Neural crest cell (in vitro differentiated cells): ENCODE measurements at places on chromosomes 11 and 22. TPM values are rescaled to one million over a fixed set of nuclear protein-coding genes. Genes with fewer than 3 reads are reported as not detected.

ARSA gene
- 14.6 and 16.1 TPM in 2 replicates for total RNA-seq

- DNase-seq = no peak
Observed at GRCh38 chr22:37230673-37231405, 13.2 kb downstream of the RAC2 start.

DNA sequence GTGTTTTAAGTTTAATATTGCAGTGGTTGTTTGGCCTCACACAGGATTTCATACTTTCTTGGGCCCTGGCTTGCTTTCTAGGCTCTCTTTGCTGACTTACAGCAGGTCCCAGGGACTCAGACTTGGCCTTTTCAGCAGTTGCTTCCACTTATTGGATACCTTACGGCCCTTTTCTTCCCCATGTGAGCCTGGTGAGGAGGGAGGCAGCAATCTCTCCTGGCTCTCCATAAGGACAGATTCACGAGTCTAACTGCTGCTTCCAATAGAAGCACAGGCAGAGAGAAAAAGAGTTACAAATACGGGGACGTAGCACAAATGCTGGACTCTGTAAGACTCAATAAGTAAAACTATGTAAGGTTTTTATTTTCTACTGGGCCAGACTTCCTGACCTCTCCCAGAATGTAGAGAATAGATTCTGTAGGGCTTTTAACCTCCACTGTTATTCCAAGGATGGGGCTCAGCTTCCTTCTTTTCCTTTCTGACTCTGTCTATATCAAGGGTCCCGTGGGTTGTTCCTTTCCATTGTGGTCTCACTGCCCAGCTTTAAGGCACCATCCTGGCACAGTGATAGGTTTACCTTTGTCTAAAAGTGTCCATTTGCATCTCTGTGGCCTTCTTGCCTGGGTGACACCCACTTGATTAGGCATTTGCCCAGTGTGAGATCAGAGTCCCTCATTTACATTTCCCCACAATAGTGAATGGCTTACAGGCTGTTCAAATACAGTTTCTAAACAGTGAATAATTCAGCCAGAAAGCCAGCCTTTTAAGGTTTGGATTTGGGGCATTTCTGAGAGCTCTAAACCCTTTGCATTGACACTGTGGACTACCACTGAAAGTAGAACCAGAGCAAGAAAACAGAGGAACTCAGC is 92.8 kb downstream of the RASSF10 start:
- DNase-seq = no peak

RPLP2 gene
- total RNA-seq = 1,810 and 1,830 TPM in 2 replicates

DNA sequence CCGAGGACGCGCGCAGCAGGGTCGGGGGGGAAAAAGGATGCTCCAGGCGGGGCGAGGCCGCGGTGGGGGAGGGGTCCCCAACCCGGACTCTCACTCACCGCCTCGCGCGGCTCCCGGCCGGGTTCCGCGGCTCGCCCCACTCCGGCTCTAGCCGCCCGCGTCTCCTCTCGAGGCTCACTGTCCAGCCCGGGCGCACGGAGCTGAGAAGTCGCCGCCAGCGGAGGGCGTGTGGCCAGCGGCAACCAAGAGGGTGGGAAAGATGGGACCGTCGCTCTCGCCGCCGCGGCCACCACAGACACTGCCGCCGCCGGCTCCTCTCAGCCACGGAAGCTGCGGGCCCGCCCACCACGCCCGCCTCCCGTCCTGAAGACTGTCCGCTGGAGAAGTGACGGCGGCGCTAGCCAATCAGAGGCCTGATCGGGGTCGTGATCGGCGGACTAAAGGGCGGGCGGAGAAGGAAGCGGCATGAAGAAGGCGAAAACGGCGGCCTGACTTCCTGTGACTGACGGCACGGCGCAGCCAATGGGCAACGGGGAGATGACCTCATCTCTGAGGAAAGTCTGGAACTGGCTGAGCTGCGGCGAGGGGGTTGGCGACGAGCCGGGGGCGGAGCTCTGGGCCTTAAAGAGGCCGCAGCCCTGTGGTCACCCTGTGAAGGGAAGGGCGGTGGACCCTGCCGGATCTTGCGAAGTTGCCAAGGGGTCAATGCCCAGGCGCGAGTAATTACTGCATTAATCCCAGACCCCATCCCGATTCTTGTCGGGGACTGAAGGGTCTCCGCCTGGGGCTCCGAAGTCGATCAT is at the start of gene MRTFA:
TSS of gene MRTFA (minus strand) at position 340 of the 803 bp plus-strand sequence.
- peak; percentile 99 for DNase-seq

DNA sequence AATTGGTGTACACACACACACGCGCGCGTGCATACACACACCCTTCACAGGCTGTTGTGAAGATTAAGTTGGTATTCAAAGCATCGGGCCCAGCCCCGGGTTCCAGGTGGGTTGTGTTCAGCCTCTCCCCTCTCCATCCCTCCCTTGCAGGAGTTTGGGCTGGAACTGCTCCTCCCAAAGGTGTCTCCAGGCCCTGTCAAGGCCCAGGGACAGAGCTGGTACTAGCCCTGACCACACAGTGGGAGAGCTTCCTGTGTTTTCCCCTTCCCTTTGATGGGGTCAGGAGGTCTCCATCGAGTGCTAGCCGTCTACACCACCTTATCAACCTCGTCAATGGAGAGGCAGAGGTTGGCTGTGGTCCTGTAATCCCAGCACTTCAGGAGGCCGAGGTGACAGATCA is 36.5 kb upstream of the CSNK1E start:
- DNase-seq = no peak

- no peak for DNase-seq
Observed at GRCh38 chr11:120714438-120714837, 202.9 kb downstream of the GRIK4 start.

DNA sequence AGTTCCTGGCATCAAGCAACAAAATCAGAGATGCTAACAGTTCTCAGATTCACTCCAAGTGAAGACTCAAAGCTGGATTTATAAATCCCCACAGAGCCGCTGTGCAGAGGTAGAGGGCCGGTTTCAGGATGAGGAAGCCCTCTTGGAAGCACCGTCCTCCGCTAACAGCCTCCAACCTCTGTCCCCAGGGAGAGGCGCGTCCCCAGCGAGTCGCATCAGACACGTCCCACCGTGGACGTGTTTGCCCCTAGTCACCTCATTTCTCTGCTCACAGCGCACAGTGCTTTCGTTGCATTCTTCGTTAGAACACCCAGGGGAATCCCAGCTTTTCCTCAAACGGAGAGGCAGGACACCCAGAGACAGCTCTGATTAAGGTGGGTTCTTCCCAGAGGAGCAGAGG is 642.9 kb downstream of the BRD1 start:
- DNase-seq = no peak

- no peak for DNase-seq
Observed at GRCh38 chr11:119062779-119063178, 4.8 kb upstream of the VPS11 start.

GRCh38 chr11:2913776-2914175 is 15.4 kb downstream of the PHLDA2 start:
- no peak for DNase-seq

DNA sequence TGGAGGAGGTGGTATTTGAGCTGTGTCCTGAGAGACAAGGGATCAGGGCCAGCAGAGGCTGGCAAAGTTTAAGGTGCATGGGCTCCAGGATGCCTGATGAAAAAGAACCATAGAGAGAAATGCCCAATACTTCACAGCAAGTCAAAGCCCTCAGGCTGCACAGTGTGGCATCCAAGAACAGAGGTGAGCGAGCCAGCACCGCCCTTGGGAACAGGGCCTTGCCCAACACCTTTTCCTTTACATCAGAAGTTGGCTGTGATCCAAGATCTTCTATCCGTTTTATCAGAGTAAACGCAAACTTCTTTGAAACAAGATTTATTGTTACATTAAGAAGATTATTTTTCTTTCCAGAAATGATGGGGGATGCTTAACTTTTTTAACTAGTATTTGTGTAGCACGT is 1.4 kb downstream of the B3GNT6 start:
- no peak for DNase-seq

CYP2D6 gene
- 3.5 and 3.7 TPM in 2 replicates for total RNA-seq

DNA sequence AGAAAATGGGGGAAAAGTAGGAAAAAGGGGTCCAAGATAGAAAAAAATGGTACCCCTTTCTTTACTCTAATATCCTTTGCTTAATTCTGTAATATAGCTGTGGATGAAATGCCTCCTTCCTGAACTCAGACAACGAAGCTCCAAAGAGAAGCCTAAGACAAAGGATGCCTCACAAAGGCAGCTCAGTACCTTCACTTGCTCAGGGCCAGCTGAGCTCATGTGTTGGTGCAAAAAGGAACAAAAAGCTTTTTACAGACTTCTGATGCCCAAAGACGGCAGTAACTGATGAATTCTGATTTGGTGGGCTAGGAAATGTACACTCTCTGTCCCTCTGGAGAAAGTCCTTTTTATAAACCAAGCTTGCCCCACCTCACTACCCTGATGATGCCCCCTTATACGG is 77.5 kb downstream of the DENND5A start:
- DNase-seq = no peak

DNA sequence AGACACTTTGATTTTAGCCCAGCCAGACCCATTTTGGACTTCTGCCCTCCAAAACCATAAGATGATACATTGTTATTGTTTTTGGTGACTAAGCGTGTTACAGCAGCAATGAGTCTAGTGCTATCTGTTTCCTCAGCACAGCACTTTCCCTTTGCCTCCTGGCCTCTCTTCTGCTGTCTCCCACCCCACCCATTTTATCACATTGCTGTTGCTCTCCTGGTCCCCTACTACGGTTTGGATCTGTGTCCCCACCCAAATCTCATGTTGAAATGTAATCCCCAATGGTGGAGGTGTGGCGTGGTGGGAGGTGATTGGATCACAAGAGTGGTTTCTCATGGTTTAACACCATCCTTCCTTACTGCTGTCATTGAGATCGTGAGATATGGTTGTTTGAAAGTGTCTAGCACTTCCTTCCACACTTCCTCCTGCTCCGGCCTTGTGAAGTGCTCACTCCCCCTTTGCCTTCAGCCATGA is 59.8 kb upstream of the CD82 start:
- DNase-seq = no peak

- DNase-seq = no peak
Observed at GRCh38 chr11:19370100-19370861, 129.5 kb upstream of the E2F8 start.

DNA sequence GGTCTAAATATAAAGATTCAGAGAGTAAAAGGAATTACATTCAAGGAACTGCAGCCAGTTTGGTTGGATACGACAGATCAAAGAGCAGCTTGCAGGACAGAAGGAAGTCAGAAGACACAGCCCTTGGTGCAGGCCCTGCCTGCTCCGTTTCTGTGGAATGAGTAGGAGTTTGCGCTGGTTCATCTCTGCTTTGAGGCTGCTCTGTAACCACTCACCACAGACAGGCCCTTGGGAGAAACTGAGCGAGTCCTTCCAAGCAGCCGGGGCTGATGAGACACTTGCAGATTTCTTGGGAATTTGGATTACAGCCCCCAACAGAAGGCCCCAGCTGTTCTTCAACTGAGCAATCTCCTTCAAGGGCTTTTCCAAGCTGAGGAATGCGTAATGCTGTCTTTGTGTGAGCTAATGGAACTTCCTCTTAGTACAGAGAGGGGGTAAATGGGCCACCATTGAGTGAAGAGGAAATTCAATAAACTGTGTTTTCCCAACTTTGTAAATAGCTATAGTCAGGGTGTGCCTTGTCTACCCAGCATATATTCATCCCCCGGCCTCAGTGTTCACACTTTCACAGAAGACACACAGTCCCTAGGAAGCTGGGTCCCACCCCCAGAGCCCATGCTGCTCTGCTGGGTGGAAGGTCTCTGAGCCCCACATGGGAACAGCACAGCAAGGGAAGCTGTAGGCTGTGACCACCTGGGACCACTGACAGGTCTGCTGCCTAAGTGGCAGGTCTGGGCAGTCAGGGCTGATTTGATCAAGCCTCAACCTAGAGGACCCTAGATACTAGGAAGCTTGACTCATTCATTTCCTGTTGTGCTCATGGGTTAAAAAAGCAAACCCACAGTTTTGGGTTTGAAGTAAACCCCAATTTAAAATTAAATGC is 16.6 kb downstream of the IL10RA start:
- DNase-seq = no peak

- peak; percentile 97 for DNase-seq
Observed at GRCh38 chr11:117426297-117426685, 98.6 kb downstream of the CEP164 start.

- no peak for DNase-seq
Observed at GRCh38 chr11:118343981-118344515, at the start of gene CD3G. CD3G (plus strand) TSS chr11:118344344; CDS start chr11:118344424, 80 bp downstream.

DNA sequence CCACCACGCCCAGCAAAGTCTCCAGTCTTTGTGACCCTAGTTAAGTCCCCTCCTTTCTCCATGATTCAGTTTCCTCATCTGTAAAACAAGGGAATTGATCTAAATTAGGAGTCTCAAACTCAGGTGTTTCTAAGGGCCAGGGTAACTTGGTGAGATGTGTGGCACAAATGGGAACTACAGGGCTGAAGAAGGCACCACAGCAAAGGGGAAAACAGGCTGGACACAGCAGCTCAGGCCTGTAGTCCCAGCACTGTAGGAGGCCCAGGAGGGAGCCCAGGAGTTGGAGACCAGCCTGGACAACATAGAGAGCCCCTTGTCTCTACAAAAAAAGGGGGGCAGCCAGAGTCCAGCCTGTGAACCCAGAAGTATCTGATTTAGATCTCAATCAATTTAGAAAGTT is 15.6 kb upstream of the PATZ1 start:
- no peak for DNase-seq

DNA sequence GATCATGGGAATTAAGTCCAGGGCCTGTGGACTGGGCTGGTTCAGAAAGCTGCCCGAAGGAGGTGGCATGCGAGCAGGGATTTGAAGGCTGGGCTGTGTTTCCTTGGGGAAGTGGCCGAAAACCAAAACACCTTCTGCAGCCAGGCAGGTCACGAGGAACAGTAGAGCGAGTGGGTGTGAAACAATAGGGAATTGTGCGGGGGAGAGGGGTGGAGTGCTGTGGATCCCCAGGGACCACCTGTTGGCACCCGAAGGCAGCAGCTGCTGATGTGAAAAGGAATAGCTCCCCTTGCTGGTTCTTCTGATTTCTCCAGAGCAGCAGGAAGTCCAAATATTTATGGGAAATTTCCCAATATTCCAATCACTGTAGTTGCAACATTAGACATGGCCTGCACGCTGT is 24.6 kb downstream of the TP53I11 start:
- DNase-seq = no peak

OR8G5 gene
- not detected in 2 replicates for total RNA-seq

DNA sequence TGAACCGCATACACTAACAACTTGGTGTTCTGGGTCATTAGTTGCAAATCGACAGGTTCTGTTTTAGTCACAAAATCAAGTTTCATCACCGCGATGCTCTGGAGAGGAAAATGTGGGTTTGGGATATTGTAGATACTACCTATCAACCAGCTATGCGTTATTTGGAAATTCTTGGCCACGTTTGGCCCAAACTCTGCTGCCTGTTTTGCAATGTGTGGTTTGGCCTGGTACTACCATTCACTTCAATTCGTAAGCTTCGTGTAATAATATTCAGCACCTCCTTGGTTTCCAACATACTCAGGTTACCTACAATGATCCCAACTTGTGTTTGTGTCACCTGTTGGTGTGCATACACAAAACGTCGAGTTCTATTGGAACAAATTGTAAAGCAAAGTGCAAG is 16.2 kb upstream of the ACER3 start:
- DNase-seq = no peak

CLDN5 gene
- 1.0 and 1.3 TPM in 2 replicates for total RNA-seq
